Brain microvascular endothelial cell (primary cell): ENCODE measurements at places on chromosomes 2 and 18.

- DNase-seq, result peak; percentile 29
Measured at GRCh38 chr2:224650815-224651439, 65.2 kb downstream of the CCDC195 start.

DNA sequence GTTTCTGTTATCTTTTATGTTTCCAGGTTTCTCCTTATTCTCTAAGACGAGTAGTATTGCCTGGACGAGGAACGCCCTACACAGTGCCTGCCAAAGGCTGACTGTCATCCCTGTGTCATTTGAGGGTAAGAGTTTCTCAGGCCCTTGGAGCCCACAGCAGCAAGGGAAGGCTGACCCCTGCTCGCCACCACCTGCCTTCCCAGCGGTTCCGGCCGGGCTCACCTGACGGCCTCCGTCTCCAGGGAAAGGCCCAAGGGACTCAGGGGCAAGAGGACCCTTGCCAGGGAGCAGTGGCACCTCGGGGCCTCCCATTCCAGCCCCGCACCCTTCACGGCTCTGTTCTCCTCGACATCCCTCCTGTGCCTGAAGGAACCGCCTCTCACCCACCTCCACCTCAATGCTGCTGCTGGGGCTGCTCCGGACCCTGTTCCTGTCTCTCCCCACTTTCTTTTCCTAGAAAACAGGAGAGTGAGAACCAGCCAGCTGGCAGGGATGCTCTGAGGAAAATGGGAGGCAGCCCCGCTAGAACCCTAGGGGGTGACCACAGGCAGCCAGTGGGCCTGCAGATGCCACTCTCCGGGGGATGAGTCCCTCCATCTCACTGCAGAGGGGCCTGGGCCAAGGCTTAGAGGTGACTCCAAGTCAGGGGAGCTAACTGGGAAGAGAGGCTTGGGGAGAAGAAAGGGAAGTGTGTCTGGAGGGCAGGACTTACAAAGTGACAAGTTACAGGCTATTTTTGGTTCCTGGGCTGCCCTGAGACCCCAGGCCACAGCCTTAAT is 1.9 kb downstream of the LIMS2 start:
- DNase-seq, result no peak

DNA sequence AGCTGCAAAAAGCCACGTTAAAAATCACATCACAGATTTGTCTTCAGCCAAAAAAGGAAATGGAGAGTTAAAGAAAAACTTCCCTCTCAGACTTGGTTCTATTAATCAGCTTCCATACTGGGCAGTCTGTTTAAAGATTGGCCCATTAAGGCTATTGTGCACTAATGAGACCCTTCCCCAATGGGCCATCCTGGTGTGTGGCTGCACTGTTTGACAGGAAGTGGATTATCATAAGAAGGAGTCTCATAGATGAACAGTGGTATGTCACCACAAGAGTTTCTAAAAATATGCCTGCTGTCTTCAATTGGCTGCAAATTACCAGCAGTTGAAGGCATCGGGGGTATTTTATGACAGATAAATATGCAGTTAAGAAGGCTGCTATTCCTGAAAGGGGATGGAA is 247.6 kb upstream of the THSD7B start:
- DNase-seq, result no peak

GRCh38 chr2:219149667-219150066 is 10.9 kb downstream of the NHEJ1 start:
- no peak for DNase-seq

- DNase-seq, result peak; percentile 74
Measured at GRCh38 chr2:191202209-191202721, 42.9 kb upstream of the MYO1B start.

- no peak for DNase-seq
Measured at GRCh38 chr2:202039278-202040078, 5.8 kb downstream of the FZD7 start.
